Stimulated activated CD8-positive, alpha-beta memory T cell treated with anti-CD3 and anti-CD28 coated beads, Interleukin-2, amount 100 ng/mL, for 1 hour (primary cell): ENCODE measurements at places on chromosomes 3 and 15.

GRCh38 chr15:89937365-89938350 is 24.9 kb upstream of the ARPIN start:
- no peak for DNase-seq

DNA sequence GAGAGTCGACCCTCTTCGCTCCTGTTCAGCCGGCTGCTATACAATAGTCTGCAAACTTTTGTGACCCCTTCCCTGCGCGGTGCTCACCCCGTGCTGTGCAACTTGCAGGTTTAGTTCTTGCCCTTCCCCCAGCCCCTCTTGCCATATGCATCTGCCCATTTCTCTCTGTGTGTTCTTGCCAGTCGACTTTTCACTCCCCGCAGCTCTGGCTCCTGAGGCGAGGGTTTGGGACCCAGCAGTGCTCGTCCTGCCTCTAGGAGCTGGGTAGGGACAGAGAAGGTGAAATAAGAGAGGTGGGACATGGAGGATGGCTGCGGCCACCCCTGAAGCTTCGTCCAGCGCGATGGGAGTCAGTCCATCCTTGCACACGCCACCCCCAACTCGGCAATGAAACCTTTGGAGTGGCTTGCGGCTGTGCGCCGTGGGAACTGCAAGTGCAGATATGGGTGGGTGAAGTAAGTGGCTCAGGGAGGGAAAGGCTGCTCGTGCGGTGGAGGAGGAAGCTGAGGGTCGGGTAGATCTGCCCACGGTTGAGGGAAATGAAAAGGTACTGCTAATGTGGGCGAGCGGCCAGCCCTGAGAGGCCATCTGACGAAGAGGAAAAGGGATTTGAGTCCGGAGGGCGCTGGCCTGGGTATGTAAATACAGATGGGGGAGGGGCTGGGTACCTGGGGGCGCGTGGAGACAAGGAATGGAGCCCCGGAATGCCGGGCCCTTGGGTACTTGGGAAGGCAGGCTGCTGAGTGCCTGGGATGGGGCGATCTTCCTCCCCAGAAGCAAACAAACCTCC is 1.0 kb downstream of the LRRC3B start:
- no peak for DNase-seq

DNA sequence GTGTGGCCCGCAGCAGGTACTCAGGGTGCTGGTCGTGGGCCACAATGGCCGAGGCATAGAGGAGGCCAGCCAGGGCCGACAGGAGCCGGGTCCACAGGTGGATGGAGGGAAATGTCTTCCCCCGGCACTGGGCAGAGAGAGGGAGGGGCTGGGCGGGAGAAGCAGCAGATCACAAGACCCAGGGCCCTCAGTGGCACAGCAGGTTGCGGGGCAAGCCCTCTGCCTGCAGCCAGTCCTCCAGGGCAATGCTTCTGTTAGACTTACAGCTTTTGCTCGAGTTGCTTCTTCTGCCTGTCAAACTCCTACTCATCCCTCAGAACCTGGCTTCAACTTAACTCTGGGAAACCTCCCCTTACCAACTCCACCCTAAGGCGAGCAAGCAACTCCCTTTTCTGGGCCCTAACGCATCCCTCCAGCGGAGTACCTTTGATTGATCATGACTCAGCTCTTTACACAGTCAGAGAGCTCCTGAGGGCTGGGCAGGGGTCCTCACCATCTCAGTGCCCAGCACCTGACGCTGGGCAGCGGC is 16.0 kb downstream of the TMEM44 start:
- DNase-seq = no peak

GRCh38 chr3:187286467-187287059 is 5.0 kb downstream of the MASP1 start:
- DNase-seq = no peak

DNA sequence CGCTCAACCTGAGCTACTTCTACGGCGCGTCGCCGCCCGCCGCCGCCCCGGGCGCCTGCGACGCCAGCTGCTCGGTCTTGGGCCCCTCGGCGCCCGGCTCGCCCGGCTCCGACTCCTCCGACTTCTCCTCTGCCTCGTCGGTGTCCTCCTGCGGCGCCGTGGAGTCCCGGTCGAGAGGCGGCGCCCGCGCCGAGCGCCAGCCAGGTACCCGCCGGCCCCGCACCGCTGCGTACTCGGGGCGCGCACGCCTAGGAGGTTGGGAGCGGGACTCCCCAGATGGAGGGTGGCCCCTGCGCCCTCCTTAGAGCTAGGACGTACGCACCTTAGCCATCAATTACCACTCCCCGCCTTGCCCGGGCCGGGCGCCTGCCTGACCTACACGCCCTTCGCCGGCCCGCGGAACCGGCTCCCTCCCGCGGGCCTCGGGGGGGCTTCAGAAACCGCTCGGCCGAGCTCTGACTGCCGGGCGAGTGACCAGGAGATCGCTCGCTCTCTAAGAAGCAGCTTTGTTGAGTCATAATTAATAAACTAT is 466 bp downstream of the NFKBIZ start:
- DNase-seq = peak; percentile 54

GRCh38 chr15:83063551-83063950 is 3.5 kb downstream of the BTBD1 start:
- DNase-seq = no peak
